ENCODE measurements at places on chromosomes 16 and 17.
A peak's percentile ranks its signal among the peaks of the same experiment; 100 is the strongest.

- no peak for DNase-seq
These were observed 32.7 kb upstream of the DNAH9 start for GRCh38 chr17:11565591-11565990.

- DNase-seq, result no peak
These were observed at the start of gene COX6A2 for GRCh38 chr16:31428279-31428597. COX6A2 (minus strand) TSS chr16:31428360; CDS start chr16:31428325, 35 bp downstream.

DNA sequence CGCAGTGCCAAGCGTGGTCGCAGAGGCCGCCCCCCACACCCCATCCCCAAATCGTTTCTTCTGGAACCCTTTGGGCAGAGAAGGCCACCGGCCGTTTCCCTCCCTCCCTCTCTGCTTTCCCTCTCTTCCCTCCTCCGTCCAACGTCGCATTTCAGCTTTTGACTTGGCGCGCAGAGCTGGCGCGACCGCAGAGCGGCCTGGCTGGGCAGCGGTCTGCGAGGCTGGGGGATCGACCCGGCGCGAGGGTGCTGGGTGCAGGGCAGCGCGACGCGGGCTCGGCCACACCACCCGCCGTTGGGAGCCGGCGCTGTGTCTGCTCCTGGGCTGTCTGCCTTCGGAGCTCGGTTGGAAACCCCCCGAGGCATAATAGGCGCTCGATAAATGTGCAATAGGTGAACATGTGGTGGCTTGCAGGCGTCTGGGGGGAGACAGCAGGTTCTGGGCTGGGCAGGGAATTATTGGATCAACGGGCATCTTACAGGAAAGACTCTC lies 2.8 kb upstream of the NTN3 start:
- peak; percentile 88 for DNase-seq

DNA sequence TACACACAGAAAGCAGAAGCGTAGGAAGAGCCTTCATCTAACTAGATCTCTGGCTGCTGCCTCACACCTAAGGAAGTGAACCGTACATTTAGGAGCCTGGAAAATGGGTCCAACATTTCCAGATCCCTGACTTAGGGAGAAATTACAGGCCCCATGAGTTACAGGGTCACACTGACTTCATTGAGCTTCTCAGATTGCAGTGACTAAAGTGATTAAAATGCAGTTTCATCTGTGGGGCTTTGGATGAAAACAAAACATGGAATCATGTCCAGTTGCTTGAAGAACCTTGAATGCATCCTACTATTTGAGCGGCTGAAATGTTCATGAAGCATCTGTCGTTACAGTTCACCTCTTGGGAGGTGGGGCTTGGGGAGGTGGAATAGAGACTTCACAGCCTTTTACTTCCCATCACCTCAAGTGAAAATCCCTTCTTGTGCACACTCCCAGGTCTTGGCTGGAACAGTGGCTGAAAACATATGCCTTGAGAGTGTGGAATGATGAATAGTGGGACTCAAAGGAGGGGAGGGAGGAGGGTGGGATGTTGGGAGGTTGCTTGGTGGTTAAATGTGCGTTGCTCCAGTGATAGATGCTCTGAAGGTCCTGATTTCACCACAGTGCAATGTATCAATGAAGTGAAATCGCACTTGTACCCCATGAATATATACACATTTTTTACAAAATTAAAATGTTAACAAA lies 19.7 kb downstream of the TEKT3 start:
- DNase-seq, result no peak

GRCh38 chr17:64718058-64718457 lies 56.0 kb upstream of the SMURF2 start:
- DNase-seq, result peak; percentile 1

DNA sequence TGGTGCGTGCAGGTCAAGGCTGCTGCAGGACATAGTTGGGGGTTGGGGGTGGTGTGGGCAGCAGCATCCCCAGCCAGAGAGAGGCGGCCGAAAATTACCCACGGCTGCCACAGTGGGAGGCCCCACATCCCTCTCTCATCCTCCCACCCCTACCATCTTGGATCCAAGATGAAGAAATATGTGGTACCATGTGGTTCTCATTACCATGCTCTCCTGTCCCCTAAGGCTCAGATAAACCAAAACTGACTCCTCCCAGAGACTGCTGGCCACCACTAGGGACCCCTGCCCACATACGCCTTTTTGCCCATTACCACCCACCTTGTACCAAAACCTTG lies 120.4 kb downstream of the HIC1 start:
- DNase-seq, result no peak

DNA sequence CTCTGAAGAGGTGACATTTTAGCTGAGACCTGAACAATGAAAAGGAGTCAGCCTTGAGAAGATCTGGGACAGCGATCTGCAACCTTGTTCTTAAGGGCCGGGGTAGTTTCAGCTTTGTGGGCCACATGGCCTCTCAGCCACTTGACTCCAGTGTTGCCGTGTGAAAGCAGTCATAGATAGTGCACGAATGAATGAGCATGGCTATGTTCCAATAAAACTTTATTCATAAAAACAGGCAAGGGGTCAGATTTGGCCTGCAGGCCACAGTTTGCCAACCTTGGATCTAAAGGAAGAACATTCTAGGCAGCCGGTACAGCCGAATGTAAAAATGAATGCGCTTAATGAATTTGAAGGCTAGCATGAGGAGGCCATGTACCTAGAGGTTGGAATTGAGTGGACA lies 83.5 kb downstream of the ABCC6 start:
- DNase-seq, result no peak

DNA sequence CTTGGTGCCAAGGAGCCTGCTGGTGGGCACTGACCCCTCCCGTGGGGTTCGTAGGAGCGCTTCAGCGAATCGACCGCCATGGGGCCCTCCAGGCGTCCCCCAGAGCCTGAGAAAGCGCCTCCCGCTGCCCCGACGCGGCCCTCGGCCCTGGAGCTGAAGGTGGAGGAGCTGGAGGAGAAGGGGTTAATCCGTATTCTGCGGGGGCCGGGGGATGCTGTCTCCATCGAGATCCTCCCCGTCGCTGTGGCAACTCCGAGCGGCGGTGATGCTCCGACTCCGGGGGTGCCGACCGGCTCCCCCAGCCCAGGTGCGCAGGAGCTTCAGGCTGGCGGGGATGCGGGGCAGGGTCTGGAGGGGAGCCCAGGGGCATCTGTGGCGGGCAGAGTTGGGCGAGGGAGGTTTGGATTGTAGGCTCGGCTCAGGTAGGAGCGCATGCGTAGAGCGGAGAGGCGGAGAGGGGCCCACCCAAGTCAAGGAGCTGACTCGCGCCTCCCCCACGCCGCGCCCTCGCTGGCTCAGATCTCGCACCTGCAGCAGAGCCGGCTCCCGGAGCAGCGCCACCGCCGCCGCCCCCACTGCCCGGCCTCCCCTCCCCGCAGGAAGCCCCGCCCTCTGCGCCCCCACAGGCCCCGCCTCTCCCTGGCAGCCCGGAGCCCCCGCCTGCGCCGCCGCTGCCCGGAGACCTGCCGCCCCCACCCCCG lies 19.8 kb downstream of the FMNL1 start:
- peak; percentile 79 for DNase-seq

GRCh38 chr17:830950-831349 lies 48.8 kb downstream of the MRM3 start:
- DNase-seq, result no peak

DNA sequence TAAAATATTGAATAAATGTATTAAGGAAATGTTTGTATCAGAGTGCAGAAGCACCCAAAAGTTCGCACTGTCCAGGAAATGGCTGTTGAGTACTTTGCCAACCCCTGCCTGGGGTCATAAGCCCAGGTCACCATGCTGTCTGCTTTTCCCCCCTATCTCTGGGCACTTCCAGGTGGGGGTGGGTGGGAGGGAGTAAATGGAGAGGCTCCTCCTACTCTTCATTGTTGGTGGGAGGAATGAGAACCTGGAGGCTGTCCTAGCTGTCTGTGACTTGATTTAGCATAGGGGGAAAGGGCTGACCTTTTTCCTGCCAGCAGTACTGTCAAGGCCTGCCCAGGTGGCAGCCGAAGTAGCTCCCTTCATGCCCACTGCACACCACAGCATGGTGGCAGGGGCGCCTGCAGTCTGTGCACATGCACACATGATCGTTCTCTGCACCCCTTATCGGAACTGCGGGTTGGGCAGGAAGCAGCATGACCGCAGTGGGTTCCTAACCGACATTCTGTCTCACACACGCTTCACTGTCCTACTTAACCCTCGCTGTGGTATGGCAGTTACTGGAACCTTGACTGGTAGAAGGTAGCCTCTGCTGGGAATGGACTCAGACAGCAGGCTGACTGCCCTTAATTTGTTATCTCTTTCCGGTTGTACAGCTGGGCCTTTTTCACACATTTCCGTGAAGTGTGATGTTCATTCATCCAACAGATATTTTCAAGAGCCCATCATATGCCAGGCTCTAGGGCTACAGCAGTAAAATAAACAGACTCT lies 41.5 kb downstream of the LDHD start:
- no peak for DNase-seq

DNA sequence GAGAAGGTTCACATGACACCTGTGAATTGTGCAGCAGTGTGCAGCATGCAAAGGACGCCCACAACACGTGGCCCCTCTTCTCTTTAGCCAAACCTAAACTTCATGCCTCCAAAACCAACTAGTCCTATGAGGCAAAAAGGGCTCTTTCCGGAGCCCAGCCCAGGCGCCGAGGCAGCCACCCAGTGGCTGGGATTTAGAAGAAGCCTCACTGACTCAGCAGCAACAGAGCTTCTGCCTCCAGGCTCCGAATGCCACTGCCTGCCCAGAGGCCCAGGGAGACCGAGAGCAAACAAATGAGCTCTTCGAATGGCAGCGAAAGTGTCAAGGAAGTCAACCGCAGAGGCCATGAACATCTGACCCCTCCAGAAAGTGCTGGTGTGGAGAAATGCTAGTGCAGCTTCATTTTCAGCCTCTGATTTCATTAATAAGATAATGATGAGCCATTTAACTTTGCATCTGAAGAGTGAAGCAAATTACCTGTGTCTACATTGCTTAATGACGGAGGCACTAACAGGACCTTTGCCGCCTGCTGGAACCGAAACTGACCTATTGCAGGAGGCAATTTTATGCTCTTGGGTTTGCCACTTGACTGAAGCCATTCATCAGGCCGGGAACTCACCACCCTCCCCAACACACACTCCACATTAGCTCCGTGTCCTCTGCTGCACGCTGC lies 157.7 kb upstream of the RPL38 start:
- DNase-seq, result no peak

DNA sequence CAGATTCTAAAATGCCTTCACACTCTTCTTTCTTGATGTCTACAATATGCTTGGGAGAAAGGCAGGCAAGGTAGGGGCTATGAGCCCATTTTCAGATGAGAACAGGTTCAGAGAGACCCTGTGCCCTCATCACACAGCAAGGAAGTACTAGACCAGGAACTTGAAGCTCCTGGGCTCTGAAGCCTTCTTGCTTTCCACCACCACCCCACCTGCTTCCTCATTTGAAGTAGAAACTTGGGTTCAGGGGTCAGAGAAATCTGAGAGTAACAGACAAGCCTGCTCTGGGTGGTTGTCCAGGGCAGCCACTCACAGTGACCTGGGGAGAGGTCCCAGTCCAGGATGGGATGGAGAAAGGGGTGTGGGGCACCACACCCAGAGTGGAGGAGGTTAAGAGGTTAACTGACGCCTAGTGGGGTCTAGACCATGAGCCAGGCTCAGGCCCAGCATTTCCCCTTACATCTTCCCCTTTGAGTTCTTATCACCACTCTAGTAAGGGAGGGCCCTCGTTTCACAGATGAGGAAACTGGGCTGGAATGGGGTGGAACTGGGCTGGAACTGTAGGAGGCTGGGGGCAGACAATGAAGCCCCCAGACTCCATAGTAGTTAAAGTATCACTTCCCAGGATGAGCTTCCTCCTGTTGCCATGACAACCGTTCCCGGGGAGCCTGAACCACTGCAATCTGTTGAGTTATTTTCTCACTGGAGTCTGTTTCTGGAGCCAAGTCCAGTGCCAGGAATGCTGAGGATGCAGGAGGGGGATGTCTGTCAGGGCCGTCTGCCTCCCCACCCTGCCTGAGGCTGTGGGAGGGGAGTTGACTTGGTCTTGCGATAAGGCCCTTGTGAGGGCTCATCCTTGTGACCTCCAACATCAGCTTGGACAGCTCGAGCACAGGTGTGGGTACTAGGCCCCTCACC lies 16.2 kb upstream of the PHF12 start:
- no peak for DNase-seq

DNA sequence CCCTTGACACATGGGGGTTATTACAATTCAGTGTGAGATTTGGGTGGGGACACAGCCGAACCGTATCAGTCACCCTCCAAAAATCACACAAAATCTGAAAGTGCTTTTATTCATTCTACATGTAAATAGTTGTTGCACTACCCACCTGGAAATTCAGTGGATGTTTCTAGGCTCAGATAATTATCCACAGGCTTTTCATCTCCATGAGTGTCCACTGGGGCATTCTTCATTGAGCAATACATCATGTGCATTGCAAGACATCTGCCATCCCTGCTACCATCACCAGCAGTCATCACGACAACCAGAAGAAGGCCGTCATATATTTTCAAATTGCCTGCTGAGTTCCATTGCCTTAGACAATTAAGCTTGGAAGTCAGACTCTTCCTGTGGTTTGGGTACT lies 330.8 kb downstream of the WWOX start:
- no peak for DNase-seq

- no peak for DNase-seq
These were observed 45.9 kb downstream of the KANSL1 start for GRCh38 chr17:46147296-46147695.

DNA sequence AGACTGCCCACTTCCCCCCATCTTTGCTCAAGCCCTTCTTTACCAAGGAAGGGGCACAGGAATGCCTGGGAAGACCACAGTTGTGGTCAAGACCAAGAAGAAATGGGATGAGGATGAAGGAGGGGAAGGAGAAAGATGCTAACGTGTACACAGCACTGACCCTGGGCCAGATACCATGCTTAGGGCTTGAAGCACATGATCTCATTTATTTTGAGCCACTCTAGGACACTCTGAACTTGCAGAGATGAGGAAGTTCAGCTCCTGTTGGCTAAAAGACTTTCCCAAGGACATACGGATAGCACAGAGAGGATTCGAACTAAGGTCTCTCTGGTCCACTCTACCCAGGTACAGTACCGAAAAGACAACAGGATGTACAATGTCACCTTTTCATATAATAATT lies 42.6 kb downstream of the PIK3R5 start:
- no peak for DNase-seq
